ENCODE measurements at places on chromosomes 5 and 9. TPM values are rescaled to one million over a fixed set of nuclear protein-coding genes. Genes with fewer than 3 reads are reported as not detected.

Gene BSPRY
- 0.18 TPM for total RNA-seq

Gene SGCD
- 10.5 TPM for total RNA-seq

Gene LHFPL2
- 34.2 TPM for total RNA-seq

Gene PIGO
- 12.6 TPM for total RNA-seq

Gene GAPT
- not detected for total RNA-seq

Measured in cerebellum (tissue), 4 donors.